ENCODE measurements at places on chromosomes 16 and 17. TPM values are rescaled to one million over a fixed set of nuclear protein-coding genes. Genes with fewer than 3 reads are reported as not detected.

- no peak for DNase-seq
Measured at GRCh38 chr16:47046726-47047523, 73.5 kb upstream of the DNAJA2 start.

DNA sequence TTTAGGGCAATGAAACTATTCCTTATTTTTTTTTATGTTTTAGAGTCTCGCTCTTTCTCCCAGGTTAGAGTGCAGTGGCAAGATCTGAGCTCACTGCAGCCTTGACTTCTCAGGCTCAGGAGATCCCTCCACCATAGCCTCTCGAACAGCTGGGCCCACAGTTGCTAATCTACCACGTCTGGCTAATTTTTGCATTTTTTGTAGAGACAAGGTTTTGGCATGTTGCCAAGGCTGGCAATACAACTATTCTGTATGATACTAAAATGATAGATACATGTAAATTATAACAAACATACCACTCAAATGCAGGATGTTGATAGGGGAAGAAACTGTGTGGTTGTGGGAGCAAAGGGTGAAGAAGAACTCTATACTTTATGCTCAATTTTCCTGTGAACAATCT is 401.3 kb downstream of the ZFHX3 start:
- no peak for DNase-seq

- DNase-seq: no peak
Measured at GRCh38 chr17:21018894-21019293, 23.9 kb downstream of the USP22 start.

P2RX1 gene
- 27.2 TPM for total RNA-seq

SHCBP1 gene
- total RNA-seq: not detected
